Nucleus accumbens (tissue), 56 donors: ENCODE measurements at places on chromosomes 16 and 17.

- no peak for DNase-seq
These were observed 37.8 kb downstream of the OR1D5 start for GRCh38 chr17:3025421-3026124.

DNA sequence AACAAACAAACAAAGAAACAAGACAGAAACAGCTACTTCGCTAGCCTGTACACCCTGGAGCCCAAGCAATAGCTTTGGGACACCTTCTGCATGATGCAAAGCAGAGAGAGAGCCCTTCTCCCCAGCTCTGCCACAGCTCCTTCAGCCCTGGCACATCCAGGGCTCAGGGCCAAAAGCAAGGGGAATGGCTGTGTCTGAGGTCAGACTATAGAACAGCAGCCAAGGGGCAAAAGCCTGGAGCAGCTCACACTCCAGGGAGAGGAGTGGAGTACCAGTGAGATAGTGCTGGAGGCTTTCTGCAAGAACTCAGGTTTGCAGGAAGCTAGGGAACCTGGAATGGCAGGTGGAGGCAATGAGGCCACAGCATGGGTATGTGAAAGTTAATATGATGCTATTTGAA is 11.6 kb upstream of the SEPHS2 start:
- no peak for DNase-seq

DNA sequence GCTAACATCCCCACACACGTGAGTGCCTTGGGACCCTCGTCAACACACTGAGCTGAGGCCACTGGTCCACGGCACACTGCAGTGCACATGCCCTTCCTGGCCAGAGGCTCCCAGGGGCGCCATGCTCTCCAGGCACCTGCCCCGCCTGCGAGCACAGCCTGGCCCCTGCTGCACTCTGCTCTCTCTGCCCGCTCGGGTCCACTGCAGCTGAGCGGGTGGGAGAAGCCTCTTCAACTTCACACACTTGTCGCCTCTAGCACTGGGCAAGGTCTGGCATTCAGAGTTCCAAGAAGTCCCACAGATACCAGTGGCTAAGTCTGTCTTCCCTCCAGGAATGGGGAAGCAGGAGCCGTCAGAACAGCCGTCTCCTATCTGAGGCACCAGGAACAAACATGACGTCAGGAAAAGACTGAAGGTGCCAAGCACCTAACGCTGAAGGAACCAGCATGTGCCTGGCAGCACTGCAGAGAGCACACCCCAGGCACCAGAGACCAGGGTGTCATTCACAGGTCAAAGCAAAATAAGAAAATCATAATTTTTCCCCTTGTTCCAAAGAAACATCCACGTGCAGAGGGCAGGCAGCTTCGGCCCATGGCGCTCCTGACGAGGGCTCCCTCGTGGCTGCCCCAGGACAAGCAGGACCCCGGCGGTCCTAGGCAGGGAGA is 82.9 kb downstream of the ZNF778 start:
- no peak for DNase-seq

DNA sequence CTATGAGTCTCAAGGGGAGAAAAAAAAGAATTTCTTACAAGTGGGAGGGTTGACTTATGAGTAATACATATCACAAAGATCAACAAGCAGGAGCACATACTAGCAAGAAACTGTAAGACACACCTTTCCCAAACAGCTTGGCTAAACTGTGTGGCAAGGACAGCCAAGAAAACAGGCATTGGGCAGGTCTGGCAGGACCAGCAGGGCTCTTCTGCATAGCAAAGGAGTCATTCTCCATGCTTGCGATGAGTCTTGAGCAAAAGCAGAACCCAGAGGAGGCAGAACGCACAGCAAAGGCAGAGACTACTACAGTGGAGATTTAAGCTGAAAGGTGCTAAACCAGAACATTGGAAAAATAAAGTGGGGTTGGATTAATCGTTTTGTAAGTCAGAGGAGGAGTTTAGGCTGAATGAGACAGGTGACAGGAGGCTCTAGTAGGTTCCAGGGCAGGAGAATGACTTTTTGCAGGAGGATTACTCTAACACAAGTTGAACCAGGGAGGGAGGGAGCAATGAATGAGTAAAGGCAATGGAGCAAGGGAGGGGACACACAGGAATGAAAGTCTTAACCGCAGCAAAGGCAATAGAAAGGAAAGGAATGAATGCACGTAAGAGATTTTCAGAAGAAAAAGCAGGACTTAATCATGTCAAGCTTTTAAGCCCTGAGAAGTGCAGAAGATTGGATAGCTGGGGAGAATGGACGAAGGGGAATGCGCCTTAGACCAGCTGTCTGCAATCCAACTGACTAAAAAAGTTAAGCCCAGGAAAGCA is 2.7 kb downstream of the N4BP1 start:
- no peak for DNase-seq

GRCh38 chr17:40099619-40100418 is 570 bp downstream of the NR1D1 start:
- no peak for DNase-seq

GRCh38 chr16:86667035-86667434 is 88.7 kb downstream of the FOXL1 start:
- DNase-seq: no peak

DNA sequence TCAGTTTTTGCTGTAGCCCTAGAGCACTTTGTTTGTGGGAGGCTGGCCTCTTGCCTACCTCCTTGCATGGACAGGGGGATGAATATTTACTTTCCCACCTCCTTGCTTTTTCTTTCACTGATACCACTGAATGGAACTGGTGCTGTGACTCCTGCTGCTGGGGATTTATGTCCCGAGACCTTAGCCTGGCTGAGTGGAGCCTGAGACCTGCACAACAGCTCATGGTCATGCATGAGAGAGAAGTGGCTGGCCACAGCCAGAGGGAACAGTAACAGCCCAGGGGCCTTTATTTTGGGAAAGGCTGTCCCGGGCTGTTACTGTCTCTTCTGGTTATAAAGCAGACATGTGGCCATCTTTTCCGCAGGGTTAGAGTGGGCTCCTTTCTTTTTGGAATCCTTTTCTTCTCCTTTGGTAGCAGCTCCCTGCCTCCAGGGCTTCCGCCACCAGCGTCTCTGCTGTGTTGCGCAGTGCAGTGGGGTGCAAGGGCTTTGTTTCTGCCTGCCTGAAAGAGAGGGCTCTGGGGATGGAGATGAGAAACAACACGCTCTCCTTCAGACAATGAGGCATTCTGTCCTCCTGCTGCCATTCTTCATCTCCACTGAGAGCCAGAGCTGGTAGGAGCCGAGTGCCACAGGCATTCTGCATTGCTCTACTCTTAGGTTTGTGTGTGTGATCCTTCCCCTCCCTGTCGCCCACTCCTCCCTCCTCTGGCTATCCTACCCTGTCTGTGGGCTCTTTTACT is 14.5 kb downstream of the SNX11 start:
- peak; percentile 35 for DNase-seq

GRCh38 chr17:4738136-4739121 is 1.2 kb upstream of the ZMYND15 start:
- DNase-seq: no peak

- DNase-seq: no peak
These were observed 11.7 kb downstream of the TMEM100 start for GRCh38 chr17:55710829-55711496.

DNA sequence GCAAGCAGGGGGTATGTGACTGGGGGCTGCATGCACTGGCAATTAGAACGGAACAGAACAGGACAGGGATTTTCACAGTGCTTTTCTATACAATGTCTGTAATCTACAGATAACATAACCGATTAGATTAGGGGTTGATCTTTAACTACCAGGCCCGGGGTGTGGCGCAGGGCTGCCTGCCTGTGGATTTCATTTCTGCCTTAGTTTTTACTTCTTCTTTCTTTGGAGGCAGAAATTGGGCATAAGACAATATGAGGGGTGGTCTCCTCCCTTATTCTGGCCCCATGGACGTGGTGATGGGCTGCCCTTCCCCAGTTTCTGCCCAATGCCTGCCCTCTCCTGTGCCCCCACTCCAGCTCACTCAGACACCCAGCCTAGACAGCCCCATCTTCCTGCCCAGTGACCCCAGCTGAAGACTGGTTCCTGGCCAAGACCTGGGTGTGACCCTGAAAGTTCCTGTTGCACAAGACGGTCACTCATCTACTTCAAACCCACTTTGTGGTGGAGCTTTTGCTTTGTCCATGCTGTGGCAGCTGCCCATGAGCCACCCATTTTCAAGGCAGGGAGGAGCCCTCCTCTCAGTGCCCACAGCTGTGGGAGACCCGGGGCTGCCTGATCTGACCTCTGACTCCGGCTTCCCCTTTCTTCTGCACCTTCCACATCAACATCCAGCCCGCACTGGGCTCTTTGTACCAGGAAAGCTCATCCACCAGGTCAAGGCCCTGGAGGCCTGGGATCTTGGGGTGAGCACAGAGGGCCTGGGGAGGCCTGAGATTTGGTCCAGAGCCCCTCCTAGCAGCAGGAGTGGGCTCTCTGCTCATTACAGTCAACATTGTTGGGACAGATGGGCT is 18.6 kb downstream of the ALOX12B start:
- no peak for DNase-seq

GRCh38 chr16:10708969-10709368 is 14.2 kb upstream of the TEKT5 start:
- no peak for DNase-seq

- no peak for DNase-seq
These were observed 17.7 kb downstream of the KIF19 start for GRCh38 chr17:74343526-74344284.

DNA sequence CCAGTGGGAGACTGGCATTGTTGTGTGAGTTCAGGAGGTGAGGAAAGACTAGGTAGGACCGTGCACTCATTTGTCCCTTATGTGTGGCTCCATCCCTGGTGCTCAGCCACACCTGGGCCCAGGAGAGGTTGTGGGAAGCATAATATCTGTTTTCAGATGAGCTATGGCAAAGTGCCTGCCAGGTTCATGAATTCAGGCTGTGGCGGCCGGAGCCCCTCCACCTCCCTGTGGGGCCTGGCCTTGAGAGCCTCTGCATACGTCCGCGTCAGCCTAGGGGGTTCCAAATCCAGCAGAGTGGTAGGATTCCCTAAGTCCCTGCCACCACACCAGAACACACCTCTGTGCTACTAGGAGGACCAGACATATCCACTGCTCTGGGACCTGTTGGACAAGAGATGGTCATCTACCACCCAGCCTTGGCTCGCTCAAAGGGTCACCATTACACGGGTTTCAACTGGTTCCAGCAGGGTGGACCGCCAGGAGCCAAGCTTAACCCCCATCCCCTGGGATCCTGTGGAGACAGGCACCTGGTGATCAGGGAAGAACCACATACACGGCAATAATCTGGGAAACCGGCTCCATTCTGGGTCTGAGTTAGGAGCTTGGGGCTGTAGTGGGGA is 2.0 kb downstream of the B3GNT9 start:
- no peak for DNase-seq

- no peak for DNase-seq
These were observed 17.1 kb upstream of the HOXB13 start for GRCh38 chr17:48745381-48746275.

DNA sequence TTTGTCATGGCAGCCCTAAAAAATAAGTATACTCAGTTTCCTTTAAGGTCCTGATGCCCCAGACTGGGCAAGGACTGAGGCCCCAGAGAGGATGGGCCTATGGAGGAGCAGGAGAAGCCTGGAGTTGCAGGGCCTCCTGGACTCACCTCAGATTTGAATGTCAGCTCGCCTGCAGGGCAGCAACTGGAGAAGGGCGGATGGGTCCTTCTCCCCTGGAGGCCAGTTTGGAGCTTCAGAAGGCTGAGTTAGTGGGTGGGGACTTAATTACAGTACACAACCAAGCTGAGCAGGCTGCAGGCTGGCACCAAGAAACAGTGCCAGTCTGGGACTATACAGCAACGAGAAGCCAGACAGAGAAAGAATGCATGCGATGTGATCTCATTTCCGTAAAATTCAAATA is 6.2 kb downstream of the PIRT start:
- no peak for DNase-seq

DNA sequence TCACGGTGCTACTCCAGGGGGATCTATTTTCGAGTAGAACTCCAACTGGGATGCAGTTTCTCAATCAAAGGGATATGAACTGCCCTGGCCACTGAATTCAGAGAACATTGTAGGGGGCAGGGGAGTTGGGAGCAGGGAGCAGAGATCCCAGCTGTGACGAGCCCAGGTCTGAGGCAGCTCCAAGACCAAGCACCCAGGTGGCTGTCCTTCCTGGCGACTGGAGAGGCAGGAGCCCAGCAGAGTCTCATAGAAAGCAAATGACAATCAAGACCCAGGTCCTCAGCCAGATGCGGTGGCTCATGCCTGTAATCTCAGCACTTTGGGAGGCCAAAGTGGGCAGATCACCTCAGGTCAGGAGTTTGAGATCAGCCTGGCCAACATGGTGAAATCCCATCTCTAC is 60.1 kb downstream of the TK2 start:
- no peak for DNase-seq

DNA sequence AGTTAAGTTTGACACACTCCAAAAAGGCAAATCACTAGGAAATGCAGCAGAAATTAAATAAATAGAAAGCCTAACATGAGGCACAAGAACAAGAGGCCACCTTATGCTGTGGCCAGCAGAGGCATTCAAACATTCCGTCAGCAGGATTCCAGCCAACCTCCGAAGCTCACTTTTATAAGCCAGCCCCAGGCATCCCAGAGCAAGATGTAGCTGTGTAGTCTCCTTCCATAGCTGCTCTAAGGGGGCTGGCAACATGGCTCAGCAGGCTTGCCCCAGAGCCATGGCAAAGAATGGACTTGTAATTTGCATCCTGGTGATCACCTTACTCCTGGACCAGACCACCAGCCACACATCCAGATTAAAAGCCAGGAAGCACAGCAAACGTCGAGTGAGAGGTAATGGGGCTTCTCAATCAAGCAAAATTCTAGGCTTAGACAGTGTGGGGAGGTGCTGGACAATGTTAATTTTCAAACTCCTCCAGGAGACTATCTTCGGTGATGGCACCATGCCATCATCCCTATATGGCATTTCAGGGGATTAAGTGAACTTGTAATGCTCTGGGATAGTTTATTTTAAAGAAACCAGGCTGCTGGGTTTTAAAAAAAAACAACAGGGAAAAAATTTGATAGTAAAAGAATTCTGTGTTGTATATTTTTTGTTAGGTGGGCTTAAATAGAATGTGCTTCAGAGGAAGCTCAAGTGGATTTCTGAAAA is at the start of gene CLEC3A:
Gene CLEC3A (plus strand): TSS at position 202 of the 714 bp plus-strand sequence. CDS start 79 bp downstream, at position 281.
- no peak for DNase-seq

- no peak for DNase-seq
These were observed 1.8 kb upstream of the NUBP1 start for GRCh38 chr16:10741844-10742243.

DNA sequence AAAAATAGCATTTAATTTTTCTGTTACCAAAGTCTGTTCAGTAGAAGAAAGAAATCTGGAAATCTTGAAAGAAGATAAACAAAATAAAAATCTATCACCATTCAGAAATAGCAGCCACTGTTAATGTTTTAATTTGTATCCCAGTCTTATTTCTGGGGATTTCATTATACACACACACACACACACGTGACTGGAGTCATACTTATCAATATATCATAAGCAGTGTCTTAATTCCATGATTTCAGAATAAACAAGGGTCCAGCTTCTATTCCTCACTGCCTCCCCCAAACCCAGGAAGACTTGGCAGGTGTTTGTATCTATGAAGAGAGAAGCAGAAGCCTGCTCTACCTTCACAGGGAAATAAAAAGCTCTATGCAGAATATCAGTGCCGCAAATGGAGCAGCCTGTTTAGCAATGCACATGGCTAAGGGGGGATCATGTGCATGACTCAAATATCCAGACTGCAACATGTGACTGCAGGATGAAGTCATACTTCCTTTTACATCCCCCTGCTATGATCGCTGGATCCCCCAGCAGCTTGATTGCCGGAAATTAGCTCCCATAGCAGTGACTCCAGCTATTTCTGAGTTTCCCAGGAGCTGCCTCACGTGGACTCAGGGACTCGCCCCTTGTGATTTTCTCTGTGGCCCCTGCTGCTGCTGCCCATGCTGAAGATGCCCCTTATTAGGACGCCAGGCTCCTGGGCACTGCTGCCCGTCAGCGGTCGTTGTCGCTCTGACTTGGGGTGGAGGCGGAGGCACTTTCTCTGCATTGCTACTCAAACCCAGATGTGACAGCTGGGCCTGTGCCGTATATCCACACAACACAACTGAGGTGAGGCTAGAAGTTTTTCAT is 341.0 kb downstream of the CPPED1 start:
- no peak for DNase-seq
